ENCODE measurements at places on chromosomes 2 and 18.

DNA sequence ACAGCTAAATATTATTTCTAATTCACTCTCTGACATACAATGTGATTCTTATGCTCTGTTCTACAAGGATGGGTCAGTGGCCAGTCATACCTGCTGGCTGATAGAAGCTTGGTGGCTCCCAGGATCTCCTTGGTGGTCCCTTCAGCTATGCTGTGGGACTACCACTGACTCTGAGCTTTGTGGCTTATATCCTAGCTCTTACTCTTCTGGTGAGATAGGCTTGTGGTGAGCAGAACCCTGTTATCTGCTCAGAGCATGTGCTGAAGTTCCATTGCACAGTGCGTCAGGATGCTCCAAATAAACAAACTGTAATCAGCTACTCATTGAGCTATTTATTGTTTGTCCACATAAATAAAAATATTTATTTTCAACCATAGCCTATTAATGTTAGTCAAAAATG lies 51.7 kb downstream of the MFSD6 start:
- no peak for DNase-seq

DNA sequence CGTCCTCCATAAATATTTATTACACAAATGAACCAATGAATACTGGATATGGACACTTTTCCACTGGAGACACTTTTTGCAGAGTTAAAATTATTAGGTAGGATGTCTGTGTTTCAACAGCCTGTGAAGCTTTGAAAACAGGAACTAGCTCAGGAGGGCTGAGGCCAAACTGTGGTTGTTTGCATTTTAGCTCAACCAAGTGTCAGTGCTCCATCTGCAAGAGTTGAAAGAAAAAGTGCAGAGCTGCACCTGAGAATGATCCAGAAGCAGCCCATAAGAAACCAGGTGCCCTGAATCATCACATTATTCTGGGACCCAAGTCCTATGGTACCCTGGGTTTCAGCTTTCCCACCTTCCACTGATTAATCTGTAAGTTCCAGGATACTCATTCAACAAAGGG lies 180.4 kb downstream of the TRIB2 start:
- no peak for DNase-seq

GRCh38 chr18:36130039-36130831 lies 536 bp downstream of the ELP2 start:
- DNase-seq: no peak

DNA sequence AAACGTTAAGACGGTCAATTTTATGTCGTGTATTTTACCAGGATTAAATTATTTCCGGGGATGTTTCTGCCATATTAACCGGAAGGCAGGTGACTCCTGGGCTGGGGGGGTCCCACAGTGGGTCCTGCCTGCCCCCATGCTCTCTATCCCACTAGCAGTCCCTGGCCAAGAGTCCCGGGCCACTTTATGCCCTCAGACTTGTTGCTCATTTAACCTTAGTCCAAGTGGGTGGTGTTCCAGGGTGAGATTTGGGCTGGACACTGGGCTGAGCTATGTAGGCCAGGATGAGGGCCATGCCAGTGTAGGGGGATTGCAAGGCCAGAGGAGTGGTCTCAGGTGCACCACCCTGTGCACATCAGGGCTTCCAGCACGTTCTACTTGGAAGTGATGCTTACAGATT lies 24.1 kb downstream of the TWIST2 start:
- no peak for DNase-seq

GRCh38 chr2:29920631-29921559 lies 491 bp downstream of the ALK start:
- DNase-seq: no peak

DNA sequence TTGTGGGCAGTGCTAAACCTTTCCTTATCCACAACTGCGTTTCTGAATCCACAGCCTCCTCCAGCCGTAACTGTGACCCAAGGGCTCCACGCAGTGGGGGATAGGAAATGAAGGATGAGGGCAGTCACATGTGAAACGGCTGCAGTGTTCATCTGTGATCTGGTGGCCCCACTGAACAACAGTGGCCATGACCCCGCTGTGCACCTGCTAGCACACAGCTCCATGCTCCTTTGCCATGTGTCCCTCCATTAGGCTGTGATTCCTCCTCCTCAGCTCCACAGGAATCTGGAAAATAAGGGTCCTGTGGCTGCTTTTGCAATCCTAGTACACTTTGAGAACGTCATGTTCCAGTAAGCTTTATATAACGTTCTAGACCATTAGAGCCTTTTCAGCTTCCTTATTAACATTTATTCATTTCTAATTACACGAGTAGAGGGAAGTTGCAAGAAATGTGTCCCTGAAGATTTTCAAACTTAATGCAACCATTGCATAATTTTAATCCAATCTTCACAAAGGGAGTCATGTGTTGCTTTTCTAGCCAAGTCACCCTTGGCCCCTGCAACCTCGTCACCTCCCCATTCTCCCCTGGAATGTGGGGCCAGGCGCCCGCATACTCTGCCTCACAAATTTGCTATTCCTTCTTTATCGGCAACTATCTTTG lies 7.1 kb upstream of the NAPG start:
- DNase-seq: peak; percentile 39

DNA sequence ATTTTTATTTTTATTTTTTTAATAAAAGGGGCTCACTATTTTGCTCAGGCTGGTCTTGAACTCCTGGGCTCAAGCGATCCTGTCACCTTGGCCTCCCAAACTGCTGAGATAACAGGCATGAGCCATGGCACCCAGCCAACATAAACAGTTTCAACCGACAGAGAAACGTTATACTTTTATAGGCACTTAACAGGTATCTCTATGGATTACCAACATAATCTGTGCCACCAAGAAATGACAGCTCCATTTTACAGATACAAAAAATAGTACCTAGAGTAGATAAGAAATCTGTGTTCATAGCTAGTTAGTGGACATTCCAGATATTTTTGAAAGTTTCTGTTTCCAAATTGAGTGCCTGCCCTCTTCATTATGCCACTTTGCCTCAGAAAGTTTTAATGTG lies 1316.7 kb downstream of the LRP1B start:
- no peak for DNase-seq

GRCh38 chr2:219218217-219218731 lies 484 bp downstream of the ABCB6 start:
- DNase-seq: peak; percentile 52

- no peak for DNase-seq
Observed at GRCh38 chr2:136126421-136126926, 8.5 kb upstream of the CXCR4 start.

DNA sequence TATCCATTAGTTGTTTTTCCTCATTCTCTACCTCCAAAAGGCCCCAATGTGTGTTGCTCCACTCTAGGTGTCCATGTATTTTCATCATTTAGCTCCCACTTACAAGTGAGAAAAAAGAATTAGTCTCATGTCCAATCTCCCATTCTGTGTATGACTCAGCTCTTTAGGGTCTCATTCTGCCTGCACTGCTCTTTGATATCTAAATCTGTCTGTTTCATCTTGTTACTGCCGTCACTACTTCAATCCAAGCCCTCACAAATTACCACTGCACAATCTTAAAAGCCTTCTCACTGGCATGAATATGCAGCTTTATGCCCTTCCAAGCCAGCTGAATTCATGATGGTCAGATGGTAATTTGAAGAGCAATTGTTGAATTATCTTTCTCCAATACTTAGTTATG lies 480.5 kb downstream of the TRIB2 start:
- DNase-seq: no peak

DNA sequence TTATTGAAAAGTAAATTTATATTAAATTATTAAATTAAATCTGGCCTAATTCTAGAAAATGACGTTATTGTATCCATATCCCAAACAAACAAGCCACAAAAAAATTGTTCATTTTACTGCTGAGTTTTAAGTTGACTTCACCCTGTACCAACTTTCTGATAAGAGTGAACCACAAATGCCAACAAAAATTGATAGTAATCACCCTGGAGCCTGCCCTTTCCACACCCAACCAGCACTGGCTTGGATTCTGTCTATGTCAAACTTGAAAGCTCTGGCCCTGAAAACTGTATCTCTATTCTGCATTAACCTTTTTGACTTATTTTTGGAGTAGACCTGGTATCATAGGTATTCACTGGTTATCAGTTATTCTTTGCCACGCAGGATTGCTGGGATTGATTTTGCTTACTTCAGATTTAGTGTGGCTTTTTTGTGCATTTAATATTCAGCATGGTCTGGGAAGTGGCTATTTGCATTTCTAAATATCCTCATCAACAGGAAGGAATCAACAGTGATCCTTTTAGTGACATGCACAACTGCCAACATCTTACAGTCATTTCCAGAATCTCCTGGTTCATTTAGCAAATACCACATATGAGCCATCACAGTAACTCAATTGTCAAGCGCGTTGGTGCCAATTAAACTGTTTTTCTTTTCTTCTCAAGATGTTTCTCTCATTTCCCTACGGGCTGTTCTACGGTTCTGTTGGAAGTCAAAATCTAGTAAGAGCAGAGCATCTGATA lies 11.4 kb upstream of the SRBD1 start:
- DNase-seq: no peak

- DNase-seq: no peak
Observed at GRCh38 chr2:104734937-104735586, 118.9 kb upstream of the POU3F3 start.

DNA sequence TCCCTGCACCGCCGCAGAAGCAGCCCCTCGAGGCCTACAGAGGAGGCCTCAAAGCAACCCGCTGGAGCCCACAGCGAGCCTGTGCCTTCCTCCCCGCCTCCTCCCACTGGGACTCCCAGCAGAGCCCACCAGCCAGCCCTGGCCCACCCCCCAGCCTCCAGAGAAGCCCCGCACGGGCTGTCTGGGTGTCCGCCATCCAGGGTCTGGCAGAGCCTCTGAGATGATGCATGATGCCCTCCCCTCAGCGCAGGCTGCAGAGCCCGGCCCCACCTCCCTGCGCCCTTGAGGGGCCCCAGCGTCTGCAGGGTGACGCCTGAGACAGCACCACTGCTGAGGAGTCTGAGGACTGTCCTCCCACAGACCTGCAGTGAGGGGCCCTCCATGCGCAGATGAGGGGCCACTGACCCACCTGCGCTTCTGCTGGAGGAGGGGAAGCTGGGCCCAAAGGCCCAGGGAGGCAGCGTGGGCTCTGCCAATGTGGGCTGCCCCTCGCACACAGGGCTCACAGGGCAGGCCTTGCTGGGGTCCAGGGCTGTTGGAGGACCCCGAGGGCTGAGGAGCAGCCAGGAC lies 31.2 kb downstream of the GPC1 start:
- no peak for DNase-seq

DNA sequence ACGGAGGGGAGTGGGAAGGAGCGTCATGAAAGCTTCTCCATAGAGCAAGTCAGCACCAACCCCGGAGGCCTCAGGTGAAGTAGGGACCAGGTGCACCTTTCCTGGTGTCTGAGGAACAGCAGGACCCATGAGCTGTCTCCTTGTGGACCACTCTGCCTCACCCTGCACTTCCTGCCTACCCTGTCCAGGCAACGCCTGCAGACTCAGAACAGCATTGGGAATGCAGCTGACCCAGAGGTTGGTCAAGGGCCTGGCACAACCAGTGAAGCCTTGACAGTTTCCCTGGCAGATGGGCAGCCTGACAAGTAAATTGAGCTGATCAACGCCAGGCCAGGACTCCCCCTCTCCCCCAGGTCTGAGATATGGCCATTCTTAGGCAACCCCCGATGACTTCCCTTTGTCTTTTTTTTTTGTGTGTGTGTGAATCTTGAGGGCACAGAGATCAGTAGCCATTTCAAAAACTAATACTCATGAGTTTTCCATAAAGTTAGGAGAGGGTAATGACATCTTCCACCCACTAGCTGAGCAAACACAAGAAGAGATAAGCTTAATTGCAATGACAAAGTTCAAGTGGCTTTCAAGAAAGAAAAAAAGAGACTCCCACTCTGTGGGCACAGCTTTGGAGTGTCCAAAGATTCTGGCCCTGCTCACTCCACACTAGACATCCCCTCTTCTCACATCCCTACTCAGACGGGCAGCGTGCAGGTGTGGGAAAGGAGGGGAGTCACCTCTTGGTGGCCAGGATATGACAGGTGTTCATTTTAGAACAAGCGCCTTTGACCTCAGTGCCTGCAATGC lies 3.5 kb upstream of the FABP1 start:
- DNase-seq: no peak

DNA sequence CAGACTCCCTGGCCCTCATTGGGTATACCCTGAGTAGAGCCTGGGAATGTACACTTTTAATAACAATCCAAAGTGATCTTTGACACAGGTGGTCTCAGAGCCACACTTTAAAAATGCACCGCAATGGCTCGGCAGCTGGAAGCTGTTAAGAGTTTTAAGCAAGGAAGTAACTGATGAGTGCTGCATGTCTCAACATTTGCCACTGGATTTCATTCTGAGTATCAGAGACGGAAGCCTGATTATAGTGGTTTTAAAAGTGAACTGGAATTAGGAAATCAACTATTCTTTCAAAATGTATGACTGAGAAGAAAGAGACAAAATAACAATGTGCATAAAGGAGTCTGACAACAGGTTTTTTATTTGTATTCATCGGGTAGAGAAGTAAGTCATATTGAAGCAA lies 7.5 kb downstream of the MBOAT2 start:
- DNase-seq: no peak

- DNase-seq: no peak
Observed at GRCh38 chr18:70382017-70382416, 93.2 kb downstream of the SOCS6 start.

DNA sequence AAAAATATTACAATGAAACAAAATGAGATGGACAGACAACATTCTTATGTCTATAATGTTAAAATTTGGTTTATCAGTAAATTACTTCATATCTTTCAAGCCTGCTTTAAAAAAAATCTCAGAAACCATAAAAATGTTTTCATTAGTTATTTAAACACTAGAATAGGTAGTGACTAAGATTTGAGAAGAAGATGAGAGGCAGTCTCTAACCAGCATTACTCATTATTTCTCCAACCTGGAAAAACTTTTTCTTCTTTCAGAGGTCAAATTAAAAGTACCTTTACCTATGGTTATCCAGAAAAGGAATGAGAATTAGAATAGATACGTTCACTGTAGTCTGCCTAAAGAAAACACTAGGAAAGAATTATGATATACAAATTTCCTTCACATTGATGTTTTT lies 50.3 kb downstream of the IKZF2 start:
- no peak for DNase-seq

DNA sequence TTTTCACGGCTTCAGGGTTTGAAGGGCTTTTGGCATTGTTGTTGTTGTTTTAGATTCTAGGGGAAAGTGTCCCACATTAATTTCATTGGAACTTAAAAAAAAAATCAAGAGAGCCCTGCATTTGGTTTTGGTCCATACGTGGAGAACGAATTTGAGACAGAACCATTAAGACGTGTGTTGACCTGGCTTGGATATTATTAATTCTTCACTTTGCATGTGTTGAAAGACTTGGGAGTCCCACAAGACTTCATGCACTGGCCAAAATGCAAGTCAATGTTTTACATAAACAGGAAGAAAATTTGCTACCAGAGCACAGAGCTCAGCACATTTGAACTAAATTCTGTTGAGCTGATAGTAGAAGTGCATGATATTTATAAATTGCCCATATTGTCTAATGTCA lies 761.2 kb upstream of the ACVR2A start:
- DNase-seq: no peak

GRCh38 chr2:216559625-216560156 lies 61.0 kb downstream of the RPL37A start:
- no peak for DNase-seq

All from NCI-H1092 (cell line).